ENCODE measurements at places on chromosomes 1 and 21.

DNA sequence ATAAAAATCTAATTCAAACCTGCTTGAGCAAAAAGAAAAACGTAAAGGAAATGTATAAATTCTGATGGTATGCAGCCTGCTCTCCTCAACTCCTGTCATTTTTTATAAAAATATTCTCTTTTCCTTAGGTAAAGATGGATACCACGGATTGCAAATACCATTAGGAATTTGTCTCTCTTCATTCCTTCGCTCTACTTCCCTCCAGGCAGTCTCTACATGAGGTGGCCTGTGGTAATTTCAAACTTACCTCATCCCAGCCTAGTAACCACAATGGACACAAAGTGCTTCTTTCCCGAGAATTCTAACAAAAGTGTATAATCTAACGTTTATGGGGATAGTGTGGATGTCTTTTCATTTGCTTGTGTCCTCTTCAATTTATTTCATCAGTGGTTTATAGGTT is 239.5 kb upstream of the LRRC7 start:
- peak; percentile 45 for DNase-seq

GRCh38 chr21:46459356-46460112 is 843 bp downstream of the DIP2A start:
- DNase-seq: no peak

GRCh38 chr21:33769057-33769456 is 126.8 kb downstream of the ITSN1 start:
- peak; percentile 75 for DNase-seq

DNA sequence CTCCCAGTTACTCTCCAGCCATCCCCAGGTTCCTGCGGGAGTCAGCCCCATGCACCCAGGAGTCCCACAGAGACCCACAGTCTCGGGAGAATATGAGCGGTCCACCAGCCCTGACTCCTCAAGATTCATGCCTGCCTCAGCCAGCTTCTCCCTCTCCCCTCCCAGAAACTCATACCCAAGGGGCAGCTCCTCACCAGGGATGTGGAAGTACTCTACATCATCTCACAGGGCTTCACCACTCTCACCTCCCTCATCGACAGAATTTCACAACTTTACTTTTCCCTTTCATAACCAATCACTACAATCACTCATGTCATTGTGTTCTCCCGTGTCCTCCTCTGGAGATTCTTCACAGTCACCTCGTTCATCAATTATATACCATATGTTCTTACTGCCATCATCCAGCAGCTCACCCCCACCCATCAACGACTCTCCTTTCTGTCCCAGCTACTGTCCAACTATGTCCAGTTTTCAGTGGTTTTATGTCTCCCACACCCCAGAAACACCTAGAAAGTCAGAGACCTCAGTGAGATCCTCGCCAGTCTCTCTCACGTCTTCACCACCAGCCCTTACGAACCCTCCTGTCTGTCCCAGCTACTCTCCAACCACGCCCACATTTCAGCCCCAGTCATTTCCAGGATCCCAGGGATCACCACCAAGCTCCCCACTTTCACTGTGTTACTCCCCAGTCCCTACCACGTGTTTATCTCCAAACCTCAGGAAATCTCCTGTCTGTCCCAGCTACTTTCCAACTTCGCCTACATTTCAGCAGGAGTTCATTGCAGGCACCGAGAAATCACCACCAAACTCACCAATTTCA is 1530.1 kb upstream of the TPTE start:
- no peak for DNase-seq

All from NCI-H226 (cell line).